ENCODE measurements at places on chromosomes 6 and 20.

DNA sequence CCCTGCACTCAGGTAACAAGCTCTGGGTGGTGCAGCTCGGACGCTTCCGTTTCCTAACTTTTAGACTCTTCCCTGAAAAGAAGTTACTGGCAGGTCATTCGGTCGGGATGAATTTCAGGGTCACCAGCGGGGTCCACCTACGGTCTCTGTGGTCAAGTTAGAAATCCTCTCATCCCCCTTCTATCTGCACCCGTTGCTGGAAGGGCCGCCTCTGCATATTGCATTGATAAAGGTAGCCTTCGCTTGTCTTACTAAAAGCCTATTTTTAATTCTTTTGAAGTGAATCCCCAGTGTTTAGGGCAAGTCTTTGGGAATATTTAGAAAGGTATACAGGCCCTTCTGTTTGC, 47.3 kb downstream of the LRRN4 start:
- no peak for DNase-seq

GRCh38 chr20:48282591-48283228, 497.4 kb upstream of the SULF2 start:
- peak; percentile 64 for DNase-seq

GRCh38 chr20:43911066-43911465, 3.6 kb upstream of the TOX2 start:
- no peak for DNase-seq

DNA sequence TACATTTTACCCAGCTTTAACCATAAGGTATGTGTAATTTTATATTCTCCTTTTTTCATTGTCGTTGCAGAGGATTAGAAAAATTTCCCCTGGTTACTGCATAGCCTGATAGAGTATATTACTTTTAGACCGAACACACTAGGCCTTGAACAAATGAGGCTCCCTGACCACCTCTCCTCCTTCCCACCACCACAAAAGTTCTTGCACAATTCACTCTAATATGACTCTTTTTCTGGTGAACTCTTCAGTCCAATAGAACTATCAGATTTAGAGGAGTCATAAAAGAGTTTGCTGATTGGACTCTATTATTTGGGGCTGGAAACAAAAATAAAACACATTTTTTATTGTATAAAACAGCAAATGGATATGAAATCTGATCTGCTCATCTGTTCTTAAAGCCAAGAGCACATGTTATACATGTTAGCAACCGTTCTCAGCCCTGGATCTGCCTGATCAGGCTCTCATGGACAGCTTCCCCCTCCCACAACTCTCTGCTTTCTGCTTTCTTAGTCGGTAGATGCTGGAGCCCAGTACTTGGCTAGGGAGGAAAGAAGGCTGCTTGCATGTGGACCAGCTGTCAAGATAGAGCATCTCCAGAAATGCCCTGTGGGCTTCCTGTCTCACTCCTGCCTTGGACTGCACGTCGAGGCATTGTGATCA, 83.5 kb downstream of the CD164 start:
- no peak for DNase-seq

GRCh38 chr20:2234598-2235191, 61.1 kb upstream of the TGM3 start:
- DNase-seq: peak; percentile 90

GRCh38 chr20:63306673-63307537, 13.9 kb downstream of the COL20A1 start:
- DNase-seq: no peak

GRCh38 chr20:50475681-50476292, 34.4 kb upstream of the PTPN1 start:
- no peak for DNase-seq

DNA sequence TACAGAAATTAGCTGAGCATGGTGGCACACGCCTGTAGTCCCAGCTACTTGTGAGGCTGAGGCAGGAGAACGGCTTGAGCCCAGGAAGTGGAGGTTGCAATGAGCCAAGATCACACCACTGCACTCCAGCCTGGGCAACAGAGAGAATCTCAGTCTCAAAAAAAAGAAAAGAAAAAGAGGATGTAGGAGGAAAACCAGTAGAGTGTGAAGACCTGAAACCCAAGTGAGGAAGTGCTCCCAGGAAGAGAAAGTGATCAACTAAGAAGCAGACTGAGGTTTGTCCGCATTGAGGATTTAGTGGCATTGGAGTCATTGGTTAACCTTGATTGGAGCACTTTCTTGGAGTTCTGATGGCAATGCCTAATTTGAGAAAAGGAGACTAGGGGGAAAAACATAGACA, 20.6 kb upstream of the TASP1 start:
- DNase-seq: no peak

GRCh38 chr6:70954750-70955149, 2.1 kb downstream of the B3GAT2 start:
- no peak for DNase-seq

- DNase-seq: no peak
Measured at GRCh38 chr6:154159126-154159525, 120.1 kb downstream of the OPRM1 start.

Data from NCI-H2171 treated with DMSO at 0.1 percent for 48 hours (cell line).